Osteoblast (primary cell): ENCODE measurements at places on chromosomes 12 and 14. TPM values are rescaled to one million over a fixed set of nuclear protein-coding genes. Genes with fewer than 3 reads are reported as not detected.

- no peaks in the 10 kb centered on the region for H3K4me1 ChIP-seq
- H3K36me3 ChIP-seq, result no peaks in the 10 kb centered on the region
Measured at GRCh38 chr12:7158781-7159609, 28.8 kb downstream of the CLSTN3 start.

- H3K27me3 ChIP-seq, result no peaks in the 10 kb centered on the region
- no peak overlapping the region for H3K27ac ChIP-seq
- H3K4me3 ChIP-seq, result no peak overlapping the region
- DNase-seq, result no peak
- H3K36me3 ChIP-seq, result no peaks in the 10 kb centered on the region
- no peaks in the 10 kb centered on the region for H3K4me1 ChIP-seq
Measured at GRCh38 chr12:103877288-103877687, 36.3 kb upstream of the NT5DC3 start.

DNA sequence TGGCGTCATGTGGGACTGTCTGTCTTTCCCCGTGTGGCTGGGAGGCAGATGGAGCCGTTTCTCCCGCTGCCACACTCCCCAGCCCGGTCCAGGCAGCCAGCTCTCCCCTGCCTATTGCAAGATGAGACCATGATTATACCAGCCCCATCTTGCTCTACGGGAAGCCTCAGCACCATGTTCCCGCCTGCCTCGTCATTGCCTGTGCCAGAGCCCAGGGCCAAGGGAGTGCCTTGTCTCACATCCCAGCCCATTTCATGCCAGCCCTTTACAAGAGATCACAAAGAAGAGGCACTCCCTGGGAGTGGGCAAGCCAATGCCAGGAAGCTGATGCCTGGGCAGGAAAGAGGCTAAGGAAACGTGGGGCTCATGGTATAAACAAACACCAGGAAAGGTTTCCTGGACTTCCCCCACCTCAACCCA is 23.9 kb downstream of the GPR68 start:
- H3K27me3 ChIP-seq, result no peaks in the 10 kb centered on the region
- no peak overlapping the region for H3K27ac ChIP-seq
- H3K4me3 ChIP-seq, result no peak overlapping the region
- no peak for DNase-seq

- DNase-seq, result no peak
- no peak overlapping the region for H3K27ac ChIP-seq
- H3K27me3 ChIP-seq, result peaks cover 7% of the 10 kb centered on the region
Measured at GRCh38 chr14:76844223-76844622, 18.0 kb downstream of the LRRC74A start.

DNA sequence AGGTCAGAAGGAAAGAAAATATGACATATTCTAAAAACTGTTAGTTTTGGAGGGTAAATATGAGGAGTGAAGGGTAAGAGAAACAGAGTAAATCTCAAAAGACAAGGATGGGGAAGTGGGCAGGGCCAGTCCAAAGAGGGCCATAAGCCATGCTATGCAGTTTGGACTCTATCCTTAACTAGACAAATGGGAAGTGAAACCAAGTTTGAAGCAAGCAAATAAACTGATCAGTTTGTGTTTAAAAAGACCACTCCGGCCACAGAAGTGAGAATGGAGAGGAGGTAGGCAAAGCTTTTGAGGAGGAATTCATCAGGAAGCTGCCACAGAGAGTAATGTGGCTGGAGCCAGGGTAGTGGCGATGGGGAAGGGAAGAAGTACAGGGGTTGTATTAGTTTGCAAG is 37.5 kb upstream of the DAAM1 start:
- H3K36me3 ChIP-seq, result no peaks in the 10 kb centered on the region
- H3K4me3 ChIP-seq, result no peak overlapping the region
- peaks cover 7% of the 10 kb centered on the region for H3K27me3 ChIP-seq
- H3K4me1 ChIP-seq, result no peaks in the 10 kb centered on the region

DNA sequence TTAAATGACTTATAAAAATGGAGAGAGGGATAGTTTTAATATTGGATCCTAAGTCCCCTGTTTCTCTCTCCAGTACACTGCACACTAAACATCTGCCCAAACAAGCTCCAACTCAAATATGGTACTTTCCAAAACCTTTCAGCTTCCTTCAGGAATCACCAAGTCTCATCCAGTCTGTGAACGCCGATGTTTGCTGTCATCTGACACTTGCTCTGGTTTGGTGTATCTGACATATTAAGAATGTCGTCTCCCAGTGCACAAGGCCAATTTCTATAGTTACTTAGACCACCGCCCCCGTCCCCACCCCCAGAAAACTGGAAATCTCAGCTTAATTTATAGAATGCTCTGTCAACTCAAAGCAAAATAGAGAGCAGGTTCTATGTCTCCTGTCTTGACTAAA is 5.0 kb upstream of the MGP start:
- no peak for DNase-seq
- H3K27me3 ChIP-seq, result peaks cover 21% of the 10 kb centered on the region
- H3K4me1 ChIP-seq, result peaks cover 10% of the 10 kb centered on the region
- H3K27ac ChIP-seq, result no peak overlapping the region
- H3K4me3 ChIP-seq, result no peak overlapping the region

DNA sequence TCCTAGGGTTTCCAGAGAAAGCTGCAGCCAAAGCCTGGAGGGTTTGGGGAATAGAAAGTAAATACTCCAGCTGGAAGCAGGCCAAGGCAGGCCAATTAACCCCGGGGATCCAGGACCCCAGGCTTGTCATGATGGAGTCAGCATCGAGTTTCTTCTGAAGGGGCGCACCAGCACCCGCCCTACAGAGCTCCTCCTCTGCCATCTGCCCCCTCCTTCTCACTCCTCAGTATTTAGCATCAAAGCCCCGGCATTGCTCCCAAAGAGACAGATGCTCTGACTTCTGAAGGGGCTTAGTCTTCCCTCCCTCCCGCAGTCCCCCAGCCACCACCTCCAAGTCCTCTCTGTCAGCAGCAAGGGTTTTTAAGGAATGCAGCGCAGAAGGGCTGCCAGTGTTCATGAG is 285.1 kb upstream of the NOS1 start:
- H3K4me3 ChIP-seq, result no peak overlapping the region
- no peaks in the 10 kb centered on the region for H3K4me1 ChIP-seq
- H3K27ac ChIP-seq, result no peak overlapping the region
- DNase-seq, result peak; percentile 13
- H3K27me3 ChIP-seq, result no peaks in the 10 kb centered on the region
- no peaks in the 10 kb centered on the region for H3K36me3 ChIP-seq

- peaks cover 56% of the 10 kb centered on the region for H3K4me1 ChIP-seq
- peak overlapping the region; percentile 93 for H3K27ac ChIP-seq
- H3K4me3 ChIP-seq, result peak overlapping the region; percentile 24
- H3K27me3 ChIP-seq, result no peaks in the 10 kb centered on the region
- no peaks in the 10 kb centered on the region for H3K36me3 ChIP-seq
Measured at GRCh38 chr12:46549527-46550265, 177.1 kb upstream of the SLC38A2 start.

DNA sequence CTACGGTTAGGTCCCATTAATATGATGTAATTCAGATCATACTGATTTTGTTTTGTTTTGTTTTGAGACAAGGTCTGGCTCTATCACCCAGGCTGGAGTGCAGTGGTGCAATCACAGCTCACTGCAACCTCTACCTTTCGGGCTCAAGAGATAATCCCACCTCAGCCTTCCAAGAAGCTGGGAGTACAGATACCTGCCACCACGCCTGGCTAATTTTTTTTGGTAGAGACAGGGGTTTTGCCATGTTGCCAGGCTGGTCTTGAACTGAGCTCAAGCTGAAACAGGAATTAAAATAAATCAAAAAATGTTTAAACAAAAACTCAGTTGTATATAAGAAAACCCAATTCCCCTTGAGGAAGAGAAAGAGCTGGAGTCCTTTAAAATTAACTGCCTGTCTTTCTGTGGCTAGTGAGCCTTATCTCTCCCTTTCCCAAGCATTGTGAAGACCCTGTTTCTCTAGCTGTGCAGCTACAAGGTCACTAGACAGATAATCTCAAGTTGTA is 17.7 kb upstream of the ANAPC7 start:
- no peaks in the 10 kb centered on the region for H3K36me3 ChIP-seq
- H3K27me3 ChIP-seq, result peaks cover 12% of the 10 kb centered on the region
- no peak for DNase-seq

GRCh38 chr12:108237272-108237671 is 101.8 kb downstream of the CMKLR1 start:
- no peaks in the 10 kb centered on the region for H3K36me3 ChIP-seq
- H3K4me3 ChIP-seq, result no peak overlapping the region
- no peak for DNase-seq
- H3K4me1 ChIP-seq, result no peaks in the 10 kb centered on the region
- H3K27ac ChIP-seq, result no peak overlapping the region
- H3K27me3 ChIP-seq, result peaks cover 7% of the 10 kb centered on the region

DNA sequence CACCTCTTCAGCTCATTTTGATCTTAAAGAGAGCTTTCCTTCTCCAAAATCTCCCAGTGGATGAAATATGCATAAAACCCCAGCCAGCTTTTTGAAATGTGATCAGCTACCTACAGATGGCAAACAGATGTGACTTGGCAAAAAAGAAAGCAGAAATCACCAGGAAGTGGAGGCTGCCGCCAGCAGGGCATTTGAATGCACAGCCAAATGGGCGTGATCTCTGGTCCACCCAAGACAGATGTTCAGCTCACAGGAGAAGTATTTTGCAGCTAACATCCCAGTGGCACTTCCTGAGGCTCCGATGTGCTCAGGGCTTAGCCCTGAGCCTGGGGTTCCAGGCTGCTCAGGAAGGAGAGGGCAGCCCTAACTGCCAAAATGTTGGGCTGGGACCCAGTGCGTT is 78.3 kb downstream of the LGMN start:
- H3K27me3 ChIP-seq, result no peaks in the 10 kb centered on the region
- H3K27ac ChIP-seq, result peak overlapping the region; percentile 31
- H3K4me1 ChIP-seq, result peaks cover 10% of the 10 kb centered on the region
- no peaks in the 10 kb centered on the region for H3K36me3 ChIP-seq
- peak; percentile 90 for DNase-seq

DNA sequence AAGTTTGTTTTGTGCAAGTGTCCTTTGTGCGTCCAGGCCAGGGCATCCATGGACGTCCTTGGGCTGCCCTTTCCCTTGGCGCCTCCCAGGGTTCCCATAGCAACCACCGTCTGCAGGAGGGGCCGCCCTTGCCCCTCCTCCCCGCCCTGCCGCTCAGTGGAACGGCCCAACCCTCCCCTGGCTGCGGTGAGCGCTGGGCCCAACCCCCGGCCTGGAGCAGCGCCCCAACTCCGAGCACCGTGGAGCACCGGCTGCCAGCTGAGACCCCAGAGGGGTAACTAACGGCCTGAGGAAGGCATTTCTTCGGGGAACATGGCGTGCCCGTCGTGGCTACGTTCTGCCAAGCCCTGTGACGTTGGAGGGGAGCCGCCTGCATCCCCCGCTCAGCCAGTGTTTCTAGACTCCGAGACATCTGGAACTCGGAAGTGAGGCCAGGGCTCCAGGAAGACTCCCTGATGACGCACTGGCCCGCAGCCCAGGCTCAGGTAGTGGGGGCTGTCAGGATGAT is 5.3 kb upstream of the ACACB start:
- H3K36me3 ChIP-seq, result peaks cover 11% of the 10 kb centered on the region
- peak overlapping the region; percentile 94 for H3K4me3 ChIP-seq
- H3K4me1 ChIP-seq, result peaks cover 12% of the 10 kb centered on the region
- peak overlapping the region; percentile 80 for H3K27ac ChIP-seq

DNA sequence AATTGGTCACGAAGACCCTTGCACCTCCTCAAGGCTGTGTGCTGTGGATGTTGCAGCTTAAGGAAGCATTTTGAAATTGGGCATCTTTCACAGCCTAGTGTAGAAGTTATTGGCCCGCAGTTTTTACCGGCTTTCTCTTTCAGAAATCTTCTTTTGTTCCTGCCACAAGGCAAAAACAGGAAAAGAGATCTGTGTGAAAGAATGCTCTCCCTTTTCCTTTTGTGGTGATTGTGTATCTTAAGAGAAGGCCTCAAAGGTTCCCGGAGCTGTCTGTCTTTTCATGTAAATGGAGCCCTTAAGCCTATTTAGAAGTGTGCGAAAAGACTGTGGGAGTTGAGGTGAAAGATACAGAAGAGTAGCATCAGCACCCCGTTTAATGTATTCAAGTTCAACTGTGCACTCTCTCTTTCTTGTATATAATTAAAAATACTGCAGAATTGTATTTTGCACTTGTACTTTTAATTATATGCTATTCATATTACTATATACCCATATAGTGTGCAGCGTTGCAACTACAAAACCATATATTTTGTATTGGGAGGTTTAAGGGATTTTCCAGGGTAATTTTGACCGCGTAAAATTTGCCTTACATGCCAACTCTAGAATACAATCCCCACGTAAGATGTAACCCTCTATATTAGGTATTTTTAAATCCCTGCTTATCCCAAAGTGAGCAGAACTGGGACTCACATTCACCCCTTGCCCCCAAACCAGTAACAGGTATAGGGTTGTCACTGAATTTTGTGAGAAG is 441.7 kb downstream of the RAD51B start:
- no peaks in the 10 kb centered on the region for H3K36me3 ChIP-seq
- H3K4me3 ChIP-seq, result no peak overlapping the region
- H3K4me1 ChIP-seq, result no peaks in the 10 kb centered on the region
- no peak overlapping the region for H3K27ac ChIP-seq

DNA sequence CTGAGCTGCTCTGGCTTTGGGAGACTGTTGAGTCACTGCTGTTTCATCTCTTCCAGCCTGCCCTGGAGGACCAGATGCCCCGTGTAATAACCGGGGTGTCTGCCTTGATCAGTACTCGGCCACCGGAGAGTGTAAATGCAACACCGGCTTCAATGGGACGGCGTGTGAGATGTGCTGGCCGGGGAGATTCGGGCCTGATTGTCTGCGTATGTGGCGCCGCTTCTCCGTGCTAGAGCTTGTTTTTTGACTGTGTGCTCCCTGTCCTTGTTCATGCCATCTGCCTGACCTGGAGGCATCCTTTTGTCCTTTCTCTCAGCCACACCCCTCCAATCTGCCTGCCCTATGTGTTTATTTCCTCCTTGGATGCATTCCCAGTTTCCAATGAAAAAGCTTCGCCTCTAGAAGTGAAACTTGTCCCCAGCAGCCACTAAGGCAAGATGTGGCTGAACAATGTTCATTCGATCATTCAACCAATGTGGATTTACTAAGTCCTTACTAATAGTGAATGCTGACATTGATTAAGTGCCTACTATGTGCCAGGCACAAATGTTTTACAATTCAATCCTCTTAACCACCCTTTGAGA is 98.6 kb downstream of the NT5DC3 start:
- no peaks in the 10 kb centered on the region for H3K4me1 ChIP-seq
- no peak overlapping the region for H3K27ac ChIP-seq

DNA sequence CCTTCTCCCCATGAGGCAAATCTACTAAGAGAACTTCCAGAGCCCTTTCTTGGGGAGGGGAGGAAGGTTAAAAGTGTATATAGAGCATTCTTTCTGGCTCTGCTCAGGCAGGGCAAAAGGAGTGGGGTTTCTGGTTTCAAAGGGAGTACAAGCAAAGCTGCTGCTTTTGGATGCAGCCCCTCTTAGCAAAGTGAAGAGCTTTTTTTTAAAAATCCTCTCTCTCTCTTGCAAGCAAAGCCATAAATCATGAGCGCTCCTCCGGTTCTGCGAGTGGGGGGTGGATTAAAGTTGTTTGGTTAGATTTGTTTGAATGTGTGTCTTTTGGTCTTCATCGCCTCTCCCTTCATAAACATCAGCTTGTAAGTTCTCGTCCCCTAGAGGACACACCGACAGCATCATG is 546.6 kb upstream of the TBX3 start:
- no peak for DNase-seq
- H3K4me3 ChIP-seq, result no peak overlapping the region
- no peak overlapping the region for H3K27ac ChIP-seq

Gene KLHDC2
- 83.2 and 110 TPM in 2 replicates for total RNA-seq

Gene RPS6KL1
- total RNA-seq, result 0.29 and 0.36 TPM in 2 replicates

Gene HNRNPA1
- 217 and 232 TPM in 2 replicates for total RNA-seq

Gene CCDC197
- not detected in 2 replicates for total RNA-seq

Gene TEAD4
- total RNA-seq, result 15.2 and 16.2 TPM in 2 replicates

Gene ACSS3
- 22.4 and 35.4 TPM in 2 replicates for total RNA-seq

Gene FOXA1
- 0.36 TPM in 1 of 2 replicates, not detected in the other for total RNA-seq

Gene TAS2R50
- 4.4 and 6.2 TPM in 2 replicates for total RNA-seq

Gene TAS2R31
- total RNA-seq, result 7.2 and 9.7 TPM in 2 replicates

Gene TRHDE
- total RNA-seq, result under 0.01 and 0.59 TPM in 2 replicates

Gene P2RX2
- total RNA-seq, result not detected in 2 replicates

Gene C1R
- 313 and 330 TPM in 2 replicates for total RNA-seq

Gene AMHR2
- total RNA-seq, result not detected in 2 replicates

Gene MTRFR
- 10.9 and 16.3 TPM in 2 replicates for total RNA-seq

Gene CCDC177
- not detected in 2 replicates for total RNA-seq
